ENCODE measurements at places on chromosomes 7 and 10.

DNA sequence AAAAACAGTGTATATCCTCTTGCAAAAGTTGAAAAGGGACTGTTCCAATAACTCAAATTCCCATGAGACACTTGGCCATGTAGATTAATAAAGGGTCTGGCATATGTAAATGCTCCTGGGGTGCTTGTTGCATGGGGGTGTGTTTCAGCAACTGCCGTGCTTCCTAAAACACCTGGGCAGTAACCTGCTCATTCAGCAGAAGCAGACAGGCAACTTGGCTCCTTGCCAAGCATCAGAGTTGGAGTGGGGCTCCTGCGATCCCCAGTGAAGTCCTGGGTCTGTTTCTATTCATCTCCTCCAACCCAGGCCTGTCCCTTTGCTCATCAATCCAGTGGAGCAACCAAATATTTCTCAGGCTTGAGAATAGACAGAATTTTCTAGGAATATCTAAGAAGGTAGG, 42.2 kb upstream of the ADAM12 start:
- no peak for DNase-seq

GRCh38 chr7:98322331-98323270, 41.1 kb downstream of the BRI3 start:
- DNase-seq: no peak

GRCh38 chr7:29811586-29811985, 5.3 kb downstream of the WIPF3 start:
- no peak for DNase-seq

DNA sequence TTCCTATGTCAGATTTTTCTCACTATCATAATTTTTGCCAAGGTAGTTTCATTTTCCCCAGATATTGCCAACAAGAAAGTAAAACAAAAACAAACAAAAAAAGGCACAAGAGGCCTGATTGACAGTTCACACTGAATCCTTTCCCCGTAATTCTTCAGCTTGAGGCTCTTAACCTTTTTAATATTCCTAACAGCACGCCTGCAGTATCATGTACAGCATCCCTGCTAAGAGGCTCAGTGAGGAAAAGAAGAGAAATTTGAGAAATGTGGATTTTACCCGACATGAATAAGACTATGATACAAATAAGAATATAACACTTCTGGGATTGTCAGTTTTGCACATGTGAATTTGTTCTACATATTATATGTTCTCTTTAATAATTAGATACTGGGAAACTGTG, 182.4 kb upstream of the CDK1 start:
- DNase-seq: no peak

GRCh38 chr10:78314651-78315050, 281.0 kb downstream of the RPS24 start:
- peak; percentile 17 for DNase-seq

- no peak for DNase-seq
Observed at GRCh38 chr7:69981646-69982045, 383.4 kb downstream of the AUTS2 start.

- DNase-seq: no peak
Observed at GRCh38 chr7:101947899-101948298, 130.5 kb downstream of the CUX1 start.

DNA sequence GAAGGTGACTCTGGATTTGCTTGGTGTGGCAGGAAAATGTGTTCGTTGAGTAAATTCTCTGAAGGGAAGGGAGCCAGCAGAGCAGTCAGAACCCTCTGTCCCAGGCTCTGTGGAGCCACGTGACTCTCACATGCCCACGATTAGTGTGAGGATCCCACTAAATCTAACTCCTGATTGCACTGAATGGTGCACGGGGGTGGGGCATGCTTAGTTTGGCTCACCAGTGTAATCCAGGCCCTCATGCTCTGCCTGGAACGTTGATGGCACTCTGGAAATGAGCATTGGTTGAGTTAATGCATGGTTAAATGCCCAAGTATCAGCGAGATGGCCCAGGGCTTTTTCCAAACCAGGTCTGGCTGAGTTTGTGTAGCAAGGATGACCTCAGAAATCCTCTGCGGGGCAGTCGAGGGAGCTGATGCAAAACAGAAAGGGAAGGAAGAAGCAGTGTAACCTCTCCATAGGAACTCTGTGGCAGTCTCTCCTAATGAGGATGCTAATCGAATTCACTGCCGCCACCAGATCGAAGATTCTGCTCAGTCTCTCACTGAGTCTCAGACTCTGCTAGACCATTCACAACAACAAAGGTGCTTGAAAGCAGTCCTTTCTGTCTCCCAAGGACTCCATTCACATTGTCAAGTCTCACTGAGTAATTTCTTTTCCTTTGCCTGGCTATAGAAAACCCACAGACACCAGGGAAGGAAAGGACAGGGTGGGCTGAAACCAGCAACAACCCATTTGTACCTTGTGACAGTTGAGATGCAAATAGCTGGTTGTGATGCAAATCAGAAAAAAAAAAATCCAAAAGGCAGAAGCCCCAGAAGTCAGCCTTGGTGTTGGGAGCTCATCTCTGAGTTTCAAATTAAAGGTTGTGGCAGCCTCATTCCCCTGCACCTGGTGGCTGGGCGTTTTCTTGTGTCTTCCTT, 98.1 kb downstream of the C10orf105 start:
- DNase-seq: no peak

GRCh38 chr7:80781561-80781979, 137.3 kb downstream of the SEMA3C start:
- peak; percentile 48 for DNase-seq

DNA sequence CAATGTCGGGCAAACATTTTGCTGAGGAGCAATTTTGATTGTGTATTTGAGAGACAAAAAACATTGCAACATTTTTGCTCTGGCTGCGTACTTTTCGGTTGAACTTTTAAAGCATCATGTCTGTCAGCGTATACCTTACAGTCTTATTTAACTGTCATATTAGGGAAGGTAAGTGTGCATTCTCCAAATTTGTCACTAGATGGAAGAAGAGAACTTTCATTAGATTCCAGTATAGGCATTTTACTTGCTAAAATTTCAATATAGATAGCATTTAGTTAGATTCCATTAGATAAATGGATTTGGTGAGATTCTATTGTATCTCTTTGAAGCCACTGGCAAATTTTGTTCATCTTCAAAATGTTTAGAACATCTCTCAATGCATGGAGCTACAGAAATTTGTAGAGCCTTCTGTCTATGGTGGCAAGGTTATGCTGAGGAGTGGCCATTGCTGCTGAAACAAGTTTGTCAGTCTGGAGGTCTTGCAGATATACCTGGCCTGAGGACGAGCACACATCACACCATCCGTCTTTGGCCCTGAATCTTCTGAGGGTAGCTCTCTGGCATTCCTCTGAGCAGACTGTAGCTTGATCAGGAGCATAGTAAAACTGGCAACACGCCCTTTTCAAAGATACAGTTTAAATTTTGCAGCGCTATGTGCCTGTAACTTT, 437.5 kb upstream of the MBL2 start:
- no peak for DNase-seq

DNA sequence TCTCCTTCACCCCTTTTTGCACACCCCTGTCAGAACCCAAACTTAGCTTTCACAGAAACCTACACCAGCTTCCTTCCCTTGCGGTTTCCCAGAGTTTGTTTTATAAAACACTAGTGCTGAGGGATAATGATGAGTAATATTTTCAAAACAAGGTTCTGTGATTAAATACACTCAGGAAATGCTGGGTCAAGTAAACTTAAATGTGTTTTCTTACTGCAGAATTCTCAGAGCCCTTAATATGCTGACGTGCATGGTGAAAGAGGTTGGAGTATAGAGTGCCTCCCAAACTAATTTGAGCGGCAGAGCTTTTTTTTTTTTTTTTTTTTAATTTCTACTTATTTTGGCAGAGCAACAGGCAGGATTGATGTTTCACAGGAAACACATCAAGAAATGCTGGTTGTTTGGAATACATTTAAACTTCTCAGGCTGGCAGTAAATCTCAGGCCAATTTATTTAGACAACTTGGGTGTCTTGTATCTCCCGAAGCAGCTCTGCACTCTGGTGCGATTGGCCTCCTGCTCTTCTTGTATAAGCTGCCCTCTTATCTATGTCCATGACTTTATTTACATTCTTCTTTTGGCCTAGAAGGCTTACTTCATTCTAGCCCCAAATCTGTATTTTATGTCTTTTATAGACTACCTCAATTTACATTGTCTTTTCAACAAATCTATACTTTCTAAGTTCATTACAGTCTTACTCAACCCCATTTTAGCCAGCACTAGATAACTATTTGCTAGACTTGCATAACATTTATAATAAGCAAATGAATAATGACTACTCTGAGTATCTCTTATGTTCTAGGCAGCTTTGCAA, 165.4 kb downstream of the BMPER start:
- no peak for DNase-seq

- DNase-seq: no peak
Observed at GRCh38 chr7:74183653-74184450, 9.7 kb downstream of the EIF4H start.

- no peak for DNase-seq
Observed at GRCh38 chr7:153657182-153657800, 394.9 kb upstream of the DPP6 start.

GRCh38 chr7:135281363-135281949, 47.8 kb downstream of the STRA8 start:
- DNase-seq: peak; percentile 76

DNA sequence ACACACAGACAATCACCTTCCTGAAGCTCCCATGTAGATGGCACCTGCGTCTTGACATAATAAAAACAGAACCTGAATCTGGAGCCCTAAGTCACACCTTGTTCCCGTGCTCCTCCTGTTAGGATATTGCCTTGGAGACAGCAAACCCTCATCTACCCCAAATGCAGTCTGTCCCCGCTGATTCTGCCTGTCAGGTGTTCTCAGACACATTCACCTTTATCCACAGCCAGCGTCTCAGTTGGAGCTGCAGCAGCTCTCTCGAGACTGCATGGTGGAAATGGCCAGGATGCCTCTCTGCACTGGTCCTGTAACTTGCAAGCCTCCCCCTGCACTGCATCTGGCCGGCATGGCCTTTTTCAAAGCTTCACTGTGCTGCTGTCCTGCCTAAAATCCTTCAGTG, 218.0 kb upstream of the ZNF32 start:
- no peak for DNase-seq

- no peak for DNase-seq
Observed at GRCh38 chr7:133904776-133905175, 222.4 kb upstream of the LRGUK start.

GRCh38 chr10:122630526-122630925, 69.1 kb downstream of the C10orf120 start:
- no peak for DNase-seq

GRCh38 chr7:108403597-108404217, 52.5 kb downstream of the NRCAM start:
- DNase-seq: no peak

DNA sequence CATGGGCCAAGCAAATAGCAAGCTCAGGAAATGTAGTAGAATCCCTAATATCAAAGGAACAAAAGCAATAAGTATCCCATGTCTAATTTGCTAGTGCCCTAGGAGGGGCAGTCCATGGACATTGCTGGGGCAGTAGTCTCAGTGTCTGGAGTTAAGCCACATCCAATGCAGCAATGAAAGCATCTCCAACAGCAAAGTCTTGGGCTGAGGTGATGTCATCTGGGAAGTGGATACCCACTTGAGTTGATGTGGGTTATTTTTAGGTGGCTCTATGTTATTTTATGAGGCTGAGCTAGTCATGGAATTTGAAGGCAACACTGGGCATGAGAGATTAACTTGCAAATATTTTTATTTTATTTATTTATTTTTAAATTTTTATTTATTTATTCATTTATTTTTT, 540.0 kb downstream of the ETV1 start:
- no peak for DNase-seq

DNA sequence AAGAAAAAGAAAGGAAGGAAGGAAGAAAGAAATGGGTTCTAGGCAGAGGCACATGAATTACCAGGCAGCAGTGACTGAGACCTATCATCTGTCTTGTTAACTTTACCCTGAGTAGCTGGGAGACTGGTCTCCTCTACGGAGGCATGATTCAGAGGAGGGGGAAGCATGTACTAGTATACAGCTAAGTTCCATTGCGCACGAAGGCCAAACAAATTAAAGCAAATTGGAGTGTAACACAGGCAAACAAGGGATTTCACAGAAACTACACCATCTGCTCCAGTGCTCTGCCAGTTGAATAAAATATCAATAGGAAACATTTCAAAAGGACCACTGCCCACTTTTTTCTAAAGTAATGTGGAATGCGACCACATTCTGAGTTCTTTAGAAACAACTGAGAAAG, 65.9 kb upstream of the RSU1 start:
- DNase-seq: no peak

GRCh38 chr10:91556691-91557566, 75.9 kb downstream of the PPP1R3C start:
- DNase-seq: no peak

DNA sequence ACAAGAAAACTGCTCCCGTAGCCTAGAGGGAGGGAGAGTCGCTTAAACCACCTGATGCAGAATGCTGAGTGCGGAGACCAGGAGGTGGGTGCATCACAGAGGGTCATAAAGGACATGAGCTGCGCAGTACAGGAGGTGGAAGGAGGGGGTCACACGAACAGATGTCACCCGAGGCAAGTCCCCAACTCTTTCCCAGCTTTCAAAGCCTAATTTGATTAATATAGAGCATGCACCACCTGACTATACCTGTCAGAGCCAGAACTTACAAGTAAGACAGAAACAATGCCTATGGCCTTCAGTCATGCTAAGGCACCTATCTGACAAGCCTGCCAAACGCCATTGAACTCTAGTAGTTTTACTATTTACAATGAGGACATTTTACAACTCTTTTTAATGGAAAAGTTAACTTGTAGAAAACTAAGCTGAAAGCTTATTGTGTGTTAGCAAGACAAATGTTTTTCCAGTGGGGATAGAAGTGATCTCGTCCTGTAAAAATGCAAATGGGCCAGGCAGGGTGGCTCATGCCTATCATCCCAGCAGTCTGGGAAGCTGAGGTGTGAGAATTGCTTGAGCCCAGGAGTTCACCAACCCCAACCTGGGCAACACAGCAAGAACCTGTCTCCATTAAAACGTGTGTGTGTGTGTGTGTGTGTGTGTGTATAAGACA, 1.1 kb upstream of the VOPP1 start:
- DNase-seq: no peak

- DNase-seq: no peak
Observed at GRCh38 chr10:7649673-7650300, 17.0 kb downstream of the ITIH5 start.

GRCh38 chr7:121020989-121021969, 32.8 kb downstream of the CPED1 start:
- DNase-seq: no peak

- DNase-seq: peak; percentile 66
Observed at GRCh38 chr10:5888843-5889623, 660 bp downstream of the ANKRD16 start.

DNA sequence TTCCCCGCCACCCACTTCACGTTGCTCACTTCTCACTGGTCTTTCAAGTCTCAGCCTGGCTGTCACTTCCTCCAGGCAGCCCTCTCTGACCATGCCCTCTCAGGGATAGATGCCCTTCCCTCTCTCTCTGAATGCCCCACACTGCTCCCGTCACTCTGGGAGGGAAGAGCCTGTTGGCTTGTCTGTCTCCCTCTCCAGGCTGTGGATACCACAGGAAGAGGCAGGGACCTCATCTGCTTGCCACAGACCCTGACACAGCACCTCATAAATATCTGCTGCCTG, 93.1 kb downstream of the OAT start:
- DNase-seq: no peak

Data from mesothelial cell of epicardium (in vitro differentiated cells).